SK-MEL-5 (cell line): ENCODE measurements at places on chromosomes 4 and X. TPM values are rescaled to one million over a fixed set of nuclear protein-coding genes. Genes with fewer than 3 reads are reported as not detected.

The MYOZ2 gene
- 0.24 TPM in 1 of 2 replicates, not detected in the other for total RNA-seq

DNA sequence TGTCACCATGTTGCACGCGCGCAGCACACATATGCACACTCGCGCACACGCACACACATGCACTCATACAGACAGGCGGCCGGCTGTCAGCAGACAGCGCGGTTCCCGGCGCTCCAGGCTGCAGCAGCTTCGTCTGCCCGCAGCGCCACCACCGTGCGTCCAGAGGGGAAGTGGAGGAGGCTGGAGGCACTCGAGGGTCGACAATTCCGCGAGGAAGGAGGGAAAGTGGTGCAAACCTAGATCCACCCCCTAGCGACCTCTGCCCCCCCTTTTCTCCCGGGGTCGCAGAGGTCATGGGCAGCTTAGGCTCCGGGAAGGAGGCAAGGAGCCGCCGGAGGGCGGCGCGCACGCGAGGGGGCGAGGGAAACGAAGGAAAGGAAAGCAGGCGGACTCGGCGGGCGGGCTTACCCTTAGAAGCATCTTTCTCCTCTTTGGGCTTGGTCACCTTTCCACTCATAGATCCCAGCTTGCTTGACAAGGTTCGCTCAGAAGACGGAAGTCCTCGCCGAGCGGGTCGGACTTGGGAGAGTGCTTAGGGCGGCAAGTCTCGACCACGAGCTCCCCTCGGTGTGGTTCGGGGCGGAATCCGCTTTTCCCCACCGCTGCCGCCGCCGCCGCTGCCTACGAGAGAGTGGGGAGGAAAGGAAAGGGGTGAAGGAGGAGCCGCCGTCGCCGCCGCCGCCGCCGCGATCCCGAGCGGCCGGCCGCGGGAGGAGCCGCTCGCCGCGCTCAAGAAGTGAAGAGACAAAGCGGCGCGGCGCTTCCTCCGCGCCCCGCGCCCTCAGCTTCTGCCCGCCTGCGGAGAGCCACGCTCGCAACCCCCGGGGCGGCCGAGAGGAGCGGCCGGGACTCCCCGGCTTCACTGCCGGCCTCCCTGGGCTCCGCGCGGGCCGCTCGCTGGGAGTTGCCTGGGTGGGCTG lies 326.6 kb upstream of the F9 start:
- DNase-seq = no peak

DNA sequence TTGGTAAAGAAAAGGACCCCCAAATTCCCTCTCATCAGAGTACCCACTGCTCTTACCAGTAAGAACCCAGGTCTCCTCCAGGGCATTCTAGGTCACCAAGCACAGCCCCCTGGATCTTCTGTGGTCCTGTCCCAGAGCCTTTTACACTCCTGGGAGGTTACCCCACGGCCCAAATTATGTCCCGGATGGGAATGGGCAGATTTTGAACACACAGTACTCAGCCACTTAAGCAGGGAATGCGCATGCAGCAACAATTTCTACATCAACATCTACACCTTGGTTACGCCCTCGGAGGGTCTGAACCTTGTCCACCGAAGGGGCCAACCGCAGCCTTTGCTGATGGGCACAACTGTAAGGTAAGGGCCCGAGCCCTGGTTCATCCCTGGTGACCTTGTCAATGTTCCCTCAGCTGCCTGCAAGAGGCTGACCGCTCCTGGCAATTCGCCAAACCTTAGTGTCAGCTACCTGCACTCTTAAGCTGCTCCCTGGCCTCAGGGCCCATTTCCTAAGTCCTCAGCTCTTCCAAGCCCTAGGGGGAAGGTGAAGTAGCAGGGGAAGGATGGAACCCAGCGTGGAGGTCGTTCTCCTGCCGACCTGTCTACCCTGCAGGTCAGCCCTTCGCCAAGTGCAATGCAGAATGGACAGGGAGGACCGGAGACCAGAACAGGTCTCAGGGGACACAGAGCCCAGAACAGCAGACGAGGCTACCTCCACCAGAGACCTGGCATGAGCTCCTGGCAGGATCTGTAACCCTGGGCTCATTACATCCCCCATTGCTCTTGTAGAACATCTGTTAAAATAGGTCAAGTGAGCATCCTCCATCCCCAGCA lies 5.9 kb downstream of the TIMP1 start:
- no peak for DNase-seq

DNA sequence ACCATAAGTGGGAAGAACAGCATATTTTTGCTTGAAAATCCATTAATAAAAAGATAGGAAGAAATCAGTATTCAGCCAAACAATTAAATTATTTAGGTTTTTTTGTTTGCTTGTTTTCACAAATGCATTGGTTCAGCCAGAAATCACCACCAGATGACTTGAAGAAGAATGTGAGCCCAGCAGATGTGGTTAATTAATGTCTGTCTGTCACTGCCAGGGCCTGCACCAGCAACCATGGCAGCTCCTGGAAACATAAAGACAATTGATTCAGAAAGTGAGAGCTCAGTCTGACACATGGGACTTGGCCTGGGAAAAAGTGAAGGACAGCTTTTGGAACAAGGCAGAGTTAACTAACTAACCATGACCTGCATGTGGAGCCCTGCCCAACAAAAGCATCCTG lies 74.0 kb downstream of the MAOB start:
- no peak for DNase-seq

The CCDC158 gene
- 0.26 TPM in 1 of 2 replicates, not detected in the other for total RNA-seq

The RBM46 gene
- total RNA-seq = 0.40 and 0.42 TPM in 2 replicates

The MND1 gene
- total RNA-seq = 12.3 and 13.7 TPM in 2 replicates

GRCh38 chrX:17737986-17738713 lies 857 bp downstream of the SCML1 start:
- peak; percentile 16 for DNase-seq

The ELOVL6 gene
- 7.8 and 8.9 TPM in 2 replicates for total RNA-seq

GRCh38 chrX:18654875-18655836 lies 16.8 kb downstream of the RS1 start:
- DNase-seq = no peak

GRCh38 chrX:17842769-17843525 lies 18.2 kb downstream of the RAI2 start:
- DNase-seq = no peak

The MAGED1 gene
- 115 and 129 TPM in 2 replicates for total RNA-seq

GRCh38 chrX:102840871-102841705 lies 96.0 kb upstream of the RAB40AL start:
- DNase-seq = peak; percentile 72
